ENCODE measurements at places on chromosomes 12 and 14. TPM values are rescaled to one million over a fixed set of nuclear protein-coding genes. Genes with fewer than 3 reads are reported as not detected.

TC2N gene
- total RNA-seq: 40.0 TPM

TAS2R50 gene
- 1.2 TPM for total RNA-seq

NPAS3 gene
- total RNA-seq: 0.13 TPM

LTBP2 gene
- total RNA-seq: 15.7 TPM

MORN3 gene
- 0.26 TPM for total RNA-seq

AJUBA gene
- total RNA-seq: 35.7 TPM

TM9SF1 gene
- 33.9 TPM for total RNA-seq

PLA2G1B gene
- total RNA-seq: not detected

- DNase-seq: no peak
These were observed 235.3 kb upstream of the FOXN3 start for GRCh38 chr14:89652352-89652751.

GRCh38 chr12:65529771-65530435 is 251.4 kb downstream of the MSRB3 start:
- no peak for DNase-seq

- DNase-seq: no peak
These were observed 102.7 kb downstream of the BTG1 start for GRCh38 chr12:92042791-92043531.

DNA sequence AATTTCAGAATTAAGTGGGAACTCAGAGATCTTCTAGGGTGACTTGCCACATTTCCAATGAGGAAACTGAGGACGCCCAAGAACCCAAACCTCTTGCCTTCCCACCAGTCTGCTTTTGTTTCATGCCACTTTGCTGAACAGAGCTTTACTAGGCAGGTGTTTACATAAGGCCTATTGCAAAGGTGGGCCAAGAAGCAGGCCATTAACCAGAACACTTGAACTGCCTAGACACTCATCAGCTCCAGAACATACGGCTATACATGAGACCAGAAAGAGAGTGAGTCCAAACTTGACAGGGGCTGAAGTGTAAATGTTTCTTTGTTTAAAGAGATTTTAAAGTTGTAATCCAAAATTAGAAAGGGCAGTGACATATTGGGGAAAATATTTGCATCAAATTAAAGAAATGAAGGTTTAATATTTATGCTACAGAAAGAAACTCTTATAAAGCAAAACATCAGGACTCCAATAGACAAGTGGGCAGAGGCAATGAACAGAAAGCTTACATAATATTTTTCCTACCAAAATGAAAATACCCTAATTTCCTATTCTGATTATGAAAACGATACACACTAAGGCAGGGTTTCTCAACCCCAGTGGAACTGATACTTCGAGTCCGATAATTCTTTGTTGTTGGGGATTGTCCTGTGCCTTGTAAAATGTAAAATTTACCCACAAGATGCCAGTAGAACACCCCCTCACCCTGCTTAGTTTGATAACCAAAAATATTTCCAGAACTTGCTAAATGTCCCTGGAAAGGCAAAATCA is 11.7 kb downstream of the BATF start:
- no peak for DNase-seq

DNA sequence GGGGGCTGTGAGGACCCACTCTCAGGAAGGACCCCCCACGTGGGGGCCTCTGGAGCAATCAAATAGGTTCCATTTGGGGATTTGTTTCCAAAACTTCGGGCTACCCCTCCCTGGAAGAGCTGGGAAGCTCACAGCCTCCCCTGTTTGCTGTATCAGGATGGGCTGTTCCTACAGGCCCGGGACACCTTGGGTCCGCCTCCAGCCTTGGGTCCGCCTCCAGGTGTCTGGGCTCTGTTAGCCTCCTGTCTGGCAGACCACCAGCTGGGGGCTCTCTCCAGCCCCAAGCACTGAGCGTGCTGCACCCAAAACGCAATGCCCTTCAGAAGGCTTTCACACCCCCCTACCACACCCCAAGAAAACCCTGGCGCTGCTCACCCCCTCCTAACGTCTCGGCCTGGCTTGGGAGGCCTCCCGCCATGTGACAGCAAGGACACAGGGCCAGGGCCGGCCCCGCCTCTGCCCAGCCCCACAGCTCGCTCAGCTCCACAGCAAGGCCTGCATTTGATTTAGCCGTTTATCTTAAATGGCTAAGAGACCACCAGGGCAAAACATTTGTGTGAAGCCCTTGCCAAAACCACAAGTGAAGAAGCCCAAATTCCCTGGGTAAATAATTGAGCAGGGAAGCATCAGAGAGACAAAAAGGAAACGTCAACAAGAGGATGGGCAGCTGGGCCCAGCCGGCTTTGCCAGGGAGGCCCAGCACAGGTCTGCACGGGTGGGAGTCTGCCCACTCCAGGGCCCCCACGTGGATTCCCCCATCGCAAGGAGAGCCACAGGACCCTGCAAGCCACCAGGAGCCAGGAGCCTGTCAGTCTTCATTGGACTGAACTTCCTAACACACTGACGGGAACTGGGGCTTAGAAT is 39.9 kb downstream of the BCL11B start:
- no peak for DNase-seq

DNA sequence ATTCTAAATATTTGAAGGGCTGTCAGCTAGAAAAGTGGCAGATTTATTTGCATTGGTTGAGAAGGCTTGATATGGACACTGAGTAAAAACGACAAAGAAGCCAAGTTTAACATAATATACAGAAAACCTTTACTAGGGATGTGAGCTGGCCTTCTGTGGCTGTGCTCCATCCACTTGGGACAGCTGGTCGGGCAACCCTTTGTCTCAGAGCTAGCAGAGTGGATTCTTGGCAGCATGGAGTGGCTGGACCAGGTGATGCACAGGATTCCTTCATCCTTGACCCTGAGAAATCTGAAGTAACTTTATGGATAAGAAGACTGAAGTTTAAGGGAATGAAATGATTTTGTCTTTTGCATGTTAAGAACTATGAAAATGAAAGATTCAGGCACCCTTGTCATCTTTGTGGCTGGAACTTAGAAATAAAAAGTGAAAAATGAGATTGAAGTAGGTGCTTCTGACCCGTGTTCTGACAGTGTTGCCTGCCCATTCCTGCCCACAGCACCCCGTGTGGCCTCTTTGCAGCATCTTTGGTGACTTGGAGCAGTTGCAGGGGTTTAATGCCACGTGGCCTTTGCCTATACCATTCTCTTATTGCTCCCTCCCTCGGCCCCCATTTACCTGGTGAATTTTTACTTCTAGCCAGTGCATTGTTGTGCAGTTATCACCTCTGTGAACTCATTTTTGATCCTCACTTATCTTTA is 32.6 kb downstream of the PELI2 start:
- no peak for DNase-seq

DNA sequence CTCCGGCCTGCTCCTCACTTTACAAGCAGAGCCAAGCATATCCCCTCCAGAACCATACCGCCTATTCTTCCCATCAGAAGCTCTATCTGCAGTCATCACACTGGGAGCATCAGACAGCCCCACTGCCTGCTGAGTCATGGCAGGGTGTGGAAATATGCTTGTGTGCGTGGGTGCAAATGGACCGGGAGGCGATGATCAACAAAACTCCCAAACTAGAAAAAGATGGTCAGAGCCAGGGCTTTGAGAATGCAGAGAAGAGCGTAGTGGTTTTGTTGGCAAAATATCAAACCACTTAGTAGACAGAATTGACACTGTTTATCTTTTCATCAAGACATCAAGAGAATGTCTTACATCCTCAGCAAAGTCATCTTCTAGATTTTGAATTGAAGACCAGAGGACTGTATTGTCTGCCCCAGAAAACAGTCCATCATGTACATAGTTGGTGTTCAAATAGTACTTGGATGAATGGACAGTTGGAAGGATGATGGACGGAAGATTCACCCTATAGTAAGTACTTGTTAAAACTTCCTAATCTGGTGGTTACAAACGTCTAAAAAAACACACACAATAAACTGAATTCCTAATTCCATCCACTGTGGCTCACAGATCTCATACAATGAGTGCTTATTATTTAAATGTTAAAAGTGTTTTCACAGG is 54.9 kb downstream of the VWF start:
- no peak for DNase-seq

DNA sequence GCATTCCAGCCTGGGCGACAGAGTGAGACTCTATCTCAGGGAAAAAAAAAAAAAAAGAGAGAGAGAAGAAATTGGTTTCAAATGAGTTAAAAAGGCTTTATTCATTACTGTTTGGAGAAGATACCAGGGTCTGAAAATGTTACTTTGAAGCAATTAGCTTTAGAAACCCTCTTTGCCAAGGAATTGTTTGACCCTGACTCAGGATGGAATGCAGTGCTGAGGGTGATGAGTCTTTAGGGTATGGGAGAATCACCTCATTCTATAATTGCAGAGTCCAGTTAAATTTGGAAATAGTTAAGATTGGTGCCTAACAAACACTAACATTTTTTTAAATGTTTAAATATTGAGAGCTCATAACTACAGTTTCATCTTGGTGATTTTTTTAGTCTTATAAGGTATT is 13.3 kb downstream of the RAP1B start:
- DNase-seq: no peak

GRCh38 chr12:125330645-125331341 is 265.6 kb downstream of the AACS start:
- DNase-seq: peak; percentile 29

DNA sequence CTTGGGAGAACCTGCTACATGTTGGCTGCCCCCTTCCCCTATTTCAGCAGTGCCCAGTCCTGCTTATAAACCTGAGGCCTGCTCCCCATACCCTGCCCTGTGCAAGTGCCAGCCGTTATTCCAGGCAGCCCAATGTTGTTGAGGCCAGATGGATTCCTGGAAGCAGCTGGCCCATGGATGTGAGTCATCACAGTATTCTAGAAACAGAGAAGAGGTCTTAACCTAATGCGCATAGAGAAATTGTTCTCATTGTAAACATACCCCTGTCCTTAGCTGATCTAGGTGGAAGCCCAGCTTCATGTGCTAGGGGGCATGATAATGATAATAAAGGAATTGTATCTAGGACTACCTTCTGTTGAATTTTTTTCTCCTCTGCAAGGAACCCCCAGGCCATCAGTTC is 69.7 kb downstream of the TSPAN11 start:
- DNase-seq: peak; percentile 93

DNA sequence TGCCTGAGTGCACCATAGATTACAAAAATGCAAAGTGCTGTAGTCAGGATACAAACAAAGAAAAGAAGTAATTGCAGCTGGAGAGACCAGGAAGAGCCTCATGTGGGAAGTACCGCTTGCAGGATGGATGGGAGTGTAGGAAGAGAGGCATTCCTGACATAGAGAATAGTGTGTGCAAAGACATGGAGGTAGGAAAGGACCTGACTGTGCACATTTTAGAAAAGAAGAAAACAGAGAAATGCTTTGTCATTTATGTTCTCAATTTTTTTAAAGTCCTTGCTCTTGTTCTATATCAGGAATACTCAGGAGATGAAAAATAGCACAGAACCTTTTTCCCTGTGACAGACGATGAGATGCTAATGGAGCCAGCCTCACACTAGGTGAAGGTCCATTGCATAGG is 358.7 kb upstream of the TMPO start:
- no peak for DNase-seq

- no peak for DNase-seq
These were observed 222.3 kb upstream of the NAV3 start for GRCh38 chr12:77608271-77608824.

GRCh38 chr14:31090883-31091764 is 64.9 kb upstream of the STRN3 start:
- DNase-seq: peak; percentile 75

DNA sequence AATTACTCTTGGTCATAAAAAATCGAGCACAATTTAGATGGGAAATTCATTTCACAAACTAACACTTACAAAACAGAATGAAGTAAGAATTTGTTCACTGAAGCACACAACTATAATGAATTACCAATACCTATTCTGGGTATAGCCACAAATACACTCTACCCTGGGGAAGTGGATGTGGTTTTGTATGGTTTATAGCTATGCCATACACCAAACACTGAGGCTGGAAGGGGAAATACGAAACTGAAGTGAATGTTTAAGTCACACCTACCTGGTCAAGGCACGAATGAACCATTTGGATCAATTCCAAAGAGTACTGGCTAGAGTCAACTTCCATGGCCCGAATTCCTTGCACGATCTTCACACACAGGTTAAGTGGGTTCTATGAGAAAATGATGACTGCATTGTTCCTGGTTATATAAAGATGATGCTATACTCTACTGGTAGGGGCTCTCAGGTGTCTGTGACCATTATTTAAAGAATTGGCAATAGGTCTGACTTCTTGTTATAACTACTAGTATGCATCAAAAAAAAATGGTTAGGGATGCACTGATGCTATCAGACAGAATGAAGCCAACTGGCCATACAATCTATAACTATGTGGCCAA is 12.8 kb downstream of the NEK9 start:
- no peak for DNase-seq

- no peak for DNase-seq
These were observed 37.2 kb downstream of the TSHR start for GRCh38 chr14:80992580-80992979.

DNA sequence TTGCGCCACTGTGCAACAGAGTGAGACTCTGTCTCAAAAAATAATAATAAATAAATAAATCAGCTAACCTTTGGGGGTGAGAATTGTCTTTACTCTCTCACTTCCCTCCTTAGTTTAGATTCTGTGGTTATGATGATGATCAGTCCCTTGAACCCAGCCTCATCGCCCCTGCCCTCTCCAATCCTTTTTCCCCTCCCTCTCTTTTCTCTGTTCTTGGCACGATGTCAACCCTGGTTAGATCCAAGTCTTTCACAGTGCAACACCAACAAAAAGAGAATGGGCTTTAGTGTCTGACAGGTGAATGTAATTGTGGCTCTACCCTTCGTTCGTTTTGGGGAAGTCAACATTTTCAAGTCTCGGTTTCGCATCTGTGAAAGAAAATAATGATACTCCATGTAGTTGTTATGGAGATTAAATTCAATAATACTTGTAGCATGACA is 59.0 kb downstream of the NTN4 start:
- no peak for DNase-seq

DNA sequence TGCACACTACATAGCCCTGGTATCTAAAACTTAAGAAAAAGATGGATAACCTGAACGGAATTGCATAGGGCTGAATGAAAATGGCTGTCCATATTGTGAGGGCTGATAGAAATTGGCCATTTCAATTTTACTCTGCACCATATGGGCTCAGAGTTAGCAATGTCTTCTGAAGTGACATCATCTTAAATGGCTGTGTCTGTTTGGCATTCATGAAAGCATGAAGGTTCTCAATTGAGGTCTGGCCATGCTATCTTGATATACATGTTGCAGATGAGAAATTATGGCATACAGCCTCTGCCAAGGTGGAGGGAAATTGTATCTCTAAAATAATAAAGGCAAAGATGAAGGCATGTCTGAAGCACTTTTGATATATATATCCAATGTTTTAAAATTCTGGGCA is 226.0 kb upstream of the PDE3A start:
- no peak for DNase-seq

- DNase-seq: no peak
These were observed 257.2 kb upstream of the SOX5 start for GRCh38 chr12:24206621-24207020.

DNA sequence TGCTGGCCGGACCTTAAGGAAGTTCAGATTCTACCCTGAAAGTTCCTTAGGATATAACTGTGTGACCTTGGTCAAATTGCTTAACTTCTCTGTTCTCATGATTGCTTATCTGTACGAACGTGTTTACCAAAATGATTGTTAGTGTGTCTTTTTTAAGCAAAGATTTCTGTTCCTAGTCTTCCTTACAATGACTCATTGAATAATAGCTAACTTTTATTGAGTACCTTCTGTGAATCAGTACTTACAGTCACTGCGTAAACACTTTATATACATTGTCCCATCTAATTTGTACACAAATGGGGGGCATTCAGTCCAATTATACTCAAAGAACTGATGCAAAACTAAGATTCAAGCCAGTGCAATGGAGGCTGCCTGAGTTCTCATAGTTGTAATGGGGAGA is 4.2 kb upstream of the TMEM30B start:
- DNase-seq: no peak
